ENCODE measurements at places on chromosomes 13 and 19.

DNA sequence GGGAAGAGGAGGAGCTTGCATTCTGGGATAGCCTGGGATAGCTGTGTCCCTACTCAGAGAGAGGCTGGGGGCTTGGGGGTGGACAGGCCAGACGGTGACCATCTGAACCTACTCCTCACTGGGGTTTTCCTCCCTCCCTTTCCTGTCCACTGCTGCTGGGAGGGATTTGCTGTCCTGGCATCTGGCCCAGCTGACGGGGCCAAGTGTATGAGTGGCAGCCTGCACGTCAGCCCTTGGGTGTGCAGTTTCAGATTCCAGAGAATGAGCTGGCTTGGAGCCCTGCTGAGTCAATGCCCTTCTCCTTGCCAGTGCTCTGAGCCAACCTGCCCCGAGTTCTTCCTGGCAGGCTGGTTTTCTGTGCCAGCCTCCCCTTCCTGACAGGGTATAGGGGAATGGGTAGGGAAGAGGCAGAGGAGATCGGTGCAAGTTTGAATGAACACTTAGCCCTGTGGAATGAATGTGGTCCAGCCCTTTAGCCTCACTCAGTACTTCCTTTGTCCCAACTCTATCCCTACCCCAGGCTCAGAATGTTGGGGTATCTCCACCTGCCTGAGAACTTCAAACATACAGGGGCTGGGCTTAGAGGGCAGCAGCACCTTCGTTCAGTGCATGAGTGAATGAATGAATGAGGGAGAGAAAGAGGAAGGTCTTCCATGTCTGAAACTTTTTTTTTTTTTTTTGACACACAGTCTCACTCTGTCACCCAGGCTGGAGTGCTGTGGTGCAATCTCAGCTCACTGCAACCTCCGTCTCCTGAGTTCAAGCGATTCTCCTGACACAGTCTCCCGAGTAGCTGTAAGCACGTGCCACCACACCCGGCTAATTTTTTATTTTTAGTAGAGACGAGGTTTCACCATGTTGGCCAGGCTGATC is 1.8 kb upstream of the ANGPTL4 start:
- DNase-seq: peak; percentile 99

GRCh38 chr13:24282256-24282655 is 27.1 kb upstream of the C1QTNF9 start:
- no peak for DNase-seq

DNA sequence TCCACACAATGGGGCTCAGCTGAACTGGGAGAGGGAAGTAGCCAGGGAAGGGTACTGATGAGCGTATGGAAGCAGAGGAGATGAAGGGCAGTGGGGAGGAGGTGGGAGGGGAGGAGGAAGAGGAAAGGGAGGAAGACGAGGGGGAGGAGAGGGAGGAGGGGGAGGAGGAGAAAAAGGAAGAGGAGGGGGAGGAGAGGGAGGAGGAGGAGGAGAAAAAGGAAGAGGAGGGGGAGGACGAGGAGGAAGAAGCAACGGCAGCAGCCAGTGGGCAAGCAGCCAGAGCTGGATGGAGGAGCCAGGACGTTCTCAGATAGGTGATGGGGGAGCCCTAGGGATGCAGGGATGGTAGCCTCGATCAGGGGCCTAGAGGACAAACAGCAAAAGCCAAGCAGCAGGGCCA is 5.6 kb downstream of the CERS4 start:
- no peak for DNase-seq

GRCh38 chr13:21208652-21209154 is 32.2 kb downstream of the MRPL57 start:
- no peak for DNase-seq

GRCh38 chr13:64223016-64223415 is 2807.4 kb upstream of the PCDH20 start:
- no peak for DNase-seq
